Hindlimb muscle (tissue), 1 donor: ENCODE measurements at places on chromosomes 3 and 15. TPM values are rescaled to one million over a fixed set of nuclear protein-coding genes. Genes with fewer than 3 reads are reported as not detected.

- DNase-seq = no peak
Observed at GRCh38 chr15:101497017-101497416, 7.5 kb upstream of the PCSK6 start.

- no peak for DNase-seq
Observed at GRCh38 chr3:124168271-124168670, 176.3 kb upstream of the ROPN1 start.

GRCh38 chr15:80494351-80494751, 90.2 kb downstream of the ARNT2 start:
- DNase-seq = no peak

DLEC1 gene
- 0.28 TPM for polyA plus RNA-seq

WDR72 gene
- 0.09 TPM for polyA plus RNA-seq

PRRT3 gene
- polyA plus RNA-seq = 2.0 TPM
